ENCODE measurements at places on chromosomes 2 and 18. TPM values are rescaled to one million over a fixed set of nuclear protein-coding genes. Genes with fewer than 3 reads are reported as not detected.

- DNase-seq = no peak
Observed at GRCh38 chr2:18436503-18437005, 123.9 kb downstream of the RDH14 start.

GRCh38 chr2:69501301-69501700, 64.1 kb upstream of the NFU1 start:
- no peak for DNase-seq

The PCARE gene
- 0.58 TPM for total RNA-seq

DNA sequence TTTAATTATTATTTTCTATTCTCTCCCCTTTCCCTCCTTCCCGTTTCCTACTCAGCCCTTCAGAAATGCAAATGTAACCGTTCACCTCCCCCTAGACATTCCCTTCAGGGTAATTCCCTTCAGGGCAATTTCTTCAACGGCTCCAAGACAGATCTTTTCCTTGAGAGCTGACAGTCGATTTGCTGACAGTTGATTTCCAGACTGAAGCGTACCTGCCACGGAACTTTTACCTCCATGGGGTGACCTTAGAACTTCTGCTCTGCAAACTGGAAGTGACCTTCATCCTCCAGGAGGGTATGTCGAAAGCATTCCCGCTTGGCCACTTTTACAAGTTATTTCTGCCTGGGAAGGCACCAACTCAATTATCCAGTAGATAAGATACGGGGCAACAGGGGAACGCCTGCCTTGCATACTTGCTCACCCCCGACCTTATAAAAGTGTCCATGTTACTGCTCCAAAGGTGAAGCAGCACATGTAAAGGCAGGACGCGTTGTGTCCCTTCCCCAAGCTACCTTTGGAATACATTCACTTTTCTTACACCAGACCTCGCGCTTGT, 18.5 kb downstream of the B3GNT7 start:
- DNase-seq = no peak

GRCh38 chr2:164620457-164620856, 825 bp downstream of the GRB14 start:
- DNase-seq = no peak

GRCh38 chr2:20567159-20567925, 83.6 kb downstream of the HS1BP3 start:
- DNase-seq = no peak

The SERPINB4 gene
- total RNA-seq = not detected

GRCh38 chr2:41084321-41084720, 632.4 kb upstream of the SLC8A1 start:
- DNase-seq = no peak

DNA sequence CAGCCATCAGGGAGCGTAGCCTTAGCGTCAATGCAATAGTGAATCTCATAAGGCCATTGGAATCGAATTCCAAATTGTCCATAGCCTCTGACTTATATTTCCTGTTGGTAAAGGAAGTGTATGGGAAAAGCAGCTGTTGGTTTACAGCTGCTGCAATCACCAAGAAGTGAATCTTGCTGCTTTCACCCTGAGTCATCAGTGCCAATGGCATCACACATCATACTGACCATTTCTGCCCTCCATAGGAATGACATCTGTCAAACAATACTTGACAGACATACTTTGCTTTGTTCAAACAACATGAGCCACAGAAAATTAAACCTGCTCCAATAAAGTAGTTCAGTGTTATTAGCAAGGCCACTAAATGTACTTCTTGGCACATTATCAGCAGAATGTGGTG, 111.2 kb upstream of the KLHL29 start:
- DNase-seq = no peak

The RAD51AP2 gene
- 0.18 TPM for total RNA-seq

DNA sequence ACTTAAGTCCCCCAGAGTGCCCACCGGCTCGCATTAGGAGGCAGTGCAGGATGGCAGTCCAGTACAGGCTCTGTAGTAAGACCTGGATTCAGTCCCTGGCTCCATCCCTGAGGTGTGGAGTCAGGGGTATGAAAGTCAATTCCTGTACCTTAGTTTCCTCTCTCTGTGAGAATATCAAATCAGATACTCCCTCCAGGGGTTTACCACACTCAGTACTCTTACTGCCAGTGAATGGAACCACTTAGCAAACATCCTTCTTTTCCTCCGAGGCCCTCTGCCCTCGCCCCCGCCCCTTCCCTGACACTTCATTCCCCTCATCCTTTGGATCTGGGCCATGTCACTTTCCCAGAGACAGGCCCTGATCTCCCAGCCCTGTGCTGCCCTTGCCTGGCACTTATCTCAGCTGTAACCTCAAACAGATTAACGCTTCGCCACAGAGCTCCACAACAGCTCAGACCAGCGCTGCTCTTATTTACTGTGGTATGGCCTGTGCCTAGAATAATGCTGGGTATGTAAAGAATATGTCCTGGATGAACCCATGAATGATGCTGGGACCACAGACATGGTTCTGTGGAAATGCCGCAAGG, 159.0 kb upstream of the TMEM200C start:
- DNase-seq = peak; percentile 43

DNA sequence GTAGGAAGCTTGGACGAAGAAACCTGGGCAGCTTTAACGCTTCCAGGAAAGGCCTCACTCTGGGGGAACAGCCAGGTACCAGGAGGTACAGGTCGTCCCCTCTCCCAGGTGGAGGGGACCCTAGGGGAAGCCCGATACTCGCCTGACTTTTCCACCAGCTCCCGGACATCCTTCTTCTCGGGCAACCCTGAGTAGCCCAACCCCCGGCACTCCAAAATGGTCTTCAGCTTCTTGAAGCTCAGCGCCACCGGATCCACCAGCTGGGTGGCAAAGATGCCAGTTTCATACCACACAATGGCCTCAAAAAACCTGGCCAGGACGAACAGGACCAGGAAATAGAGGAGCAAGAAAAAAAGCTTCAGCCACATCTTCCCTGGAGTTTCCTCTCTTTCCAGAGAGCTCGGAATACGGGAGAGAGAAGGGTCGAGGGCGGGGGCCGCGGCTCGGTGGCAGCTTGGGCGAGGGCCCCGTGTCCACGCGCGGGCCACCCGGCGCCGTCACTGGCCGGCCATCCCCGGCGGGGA, 1.1 kb downstream of the RNF103 start:
- peak; percentile 40 for DNase-seq

The CDH7 gene
- total RNA-seq = not detected

The SLC14A1 gene
- total RNA-seq = 9.7 TPM

The ALPP gene
- not detected for total RNA-seq

- DNase-seq = no peak
Observed at GRCh38 chr2:168159754-168160585, 87.4 kb downstream of the STK39 start.

The TLX2 gene
- not detected for total RNA-seq

- DNase-seq = no peak
Observed at GRCh38 chr2:160156665-160157064, 43.4 kb downstream of the ITGB6 start.

DNA sequence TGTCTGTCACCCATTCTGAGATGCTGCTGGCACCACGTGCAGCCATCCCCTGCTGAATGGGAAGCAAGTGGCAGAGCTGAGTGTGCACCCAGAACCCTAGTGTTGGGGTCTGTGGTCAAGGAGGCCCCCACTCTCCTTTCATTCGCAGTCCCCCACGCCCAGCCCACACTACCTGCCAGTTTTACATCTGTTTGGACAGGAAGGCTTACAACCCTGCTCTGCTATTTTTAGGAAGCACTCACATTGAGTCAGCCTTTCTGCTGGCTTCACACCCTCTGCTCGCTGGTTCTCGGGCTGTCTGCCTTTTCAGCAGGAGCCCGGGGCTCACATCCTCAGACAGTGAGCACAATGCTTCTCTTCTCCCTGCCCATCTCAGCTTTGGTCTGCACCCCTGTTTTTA, 10.7 kb upstream of the ADCY3 start:
- no peak for DNase-seq

DNA sequence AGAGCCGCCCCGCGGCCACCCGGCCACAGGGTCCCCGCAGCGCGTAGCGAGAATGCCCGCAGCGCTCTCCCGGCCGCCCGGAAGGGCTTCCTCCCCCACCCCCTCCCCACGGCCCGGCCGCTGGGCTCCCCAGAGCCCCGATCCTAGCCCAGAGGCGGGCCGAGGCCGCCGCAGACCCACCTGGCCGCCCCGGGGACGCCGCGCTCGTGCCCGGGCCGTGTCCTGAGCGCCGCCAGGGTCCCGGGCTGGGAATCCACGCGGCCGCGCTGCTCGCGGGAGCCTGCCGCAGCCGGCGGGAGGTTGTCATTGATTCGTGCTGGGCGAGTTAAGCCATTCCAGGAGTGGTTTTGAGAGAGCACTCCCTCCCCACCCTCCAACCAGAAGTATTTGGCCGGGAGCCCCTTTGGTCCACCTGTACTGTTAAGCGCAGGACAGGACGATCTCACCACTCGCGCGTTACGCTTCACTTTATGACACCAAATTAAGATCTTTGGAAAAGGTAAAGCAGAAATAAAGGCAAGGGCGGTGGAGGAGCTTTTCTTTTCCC, 206.4 kb upstream of the SMAD2 start:
- DNase-seq = no peak

The CROCC2 gene
- not detected for total RNA-seq

DNA sequence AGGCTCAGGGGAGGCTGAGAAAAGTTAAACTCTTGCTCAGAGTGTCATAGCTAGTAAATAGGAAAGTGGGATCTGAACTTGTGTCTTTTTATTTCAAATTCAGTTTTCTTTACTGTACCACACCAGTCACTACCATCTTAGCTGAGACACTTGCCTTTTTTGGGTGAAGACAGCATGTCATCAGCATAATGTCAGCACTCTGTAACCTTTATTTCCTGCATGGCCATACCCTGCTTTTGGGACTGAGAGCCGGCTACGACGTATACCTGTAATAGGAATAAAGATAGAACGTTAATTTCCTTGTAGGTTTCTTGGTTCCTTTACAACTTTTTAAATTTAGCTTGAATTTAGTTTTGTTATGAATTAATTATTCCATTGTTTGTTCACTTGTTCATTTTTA, 202.8 kb downstream of the BABAM2 start:
- DNase-seq = no peak

- DNase-seq = no peak
Observed at GRCh38 chr2:218270721-218271486, 585 bp downstream of the PNKD start.

- DNase-seq = no peak
Observed at GRCh38 chr2:23578964-23579671, 194.1 kb downstream of the KLHL29 start.

GRCh38 chr18:2337552-2338141, 233.7 kb downstream of the METTL4 start:
- peak; percentile 27 for DNase-seq

GRCh38 chr2:141806090-141806489, 324.7 kb downstream of the LRP1B start:
- DNase-seq = no peak

The ITM2C gene
- 42.7 TPM for total RNA-seq

DNA sequence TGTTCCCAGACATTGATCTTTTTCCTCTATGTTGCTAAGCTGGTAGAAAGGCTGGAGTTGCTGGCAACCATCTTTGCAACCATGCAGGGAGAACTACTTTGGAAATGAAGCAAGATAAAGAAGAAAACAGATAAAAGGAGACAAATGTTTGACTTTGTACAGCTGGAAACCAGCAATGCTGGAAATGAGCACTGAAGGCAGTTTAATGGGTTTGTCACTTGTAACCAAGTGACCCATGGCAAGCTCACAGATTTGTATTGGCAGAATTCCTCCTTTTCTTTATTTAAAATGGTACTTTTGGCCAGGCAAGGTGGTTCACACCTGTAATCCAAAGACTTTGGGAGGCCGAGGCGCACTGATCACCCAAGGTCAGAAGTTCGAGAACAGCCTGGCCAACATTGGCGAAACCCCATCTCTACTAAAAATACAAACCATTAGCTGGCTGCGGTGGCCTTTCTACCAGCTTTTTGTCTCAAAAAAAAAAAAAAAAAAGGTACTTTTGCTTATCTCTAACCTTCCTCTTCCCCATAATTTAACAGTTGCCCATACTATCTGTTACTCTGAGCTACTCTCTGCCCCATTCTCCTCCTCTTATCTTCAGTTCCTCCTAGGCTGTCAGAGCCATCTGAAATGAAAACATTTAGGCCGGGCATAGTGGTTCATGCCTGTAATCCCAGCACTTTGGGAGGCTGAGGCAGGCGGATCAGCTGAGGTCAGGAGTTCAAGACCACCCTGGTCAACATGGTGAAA, 2.0 kb upstream of the BOLA3 start:
- DNase-seq = no peak

The CRACDL gene
- total RNA-seq = 5.7 TPM

The RBM44 gene
- 0.38 TPM for total RNA-seq

- DNase-seq = no peak
Observed at GRCh38 chr2:127185093-127185492, 35.0 kb downstream of the CYP27C1 start.

- DNase-seq = no peak
Observed at GRCh38 chr2:50865235-50865634, 166.7 kb downstream of the NRXN1 start.

The PLCL1 gene
- 19.1 TPM for total RNA-seq

The TMEM127 gene
- 64.4 TPM for total RNA-seq

The IL1RN gene
- total RNA-seq = 1.5 TPM

- DNase-seq = no peak
Observed at GRCh38 chr2:78077633-78078032, 555.5 kb upstream of the LRRTM4 start.

The STEAP3 gene
- 7.7 TPM for total RNA-seq

GRCh38 chr2:105487142-105488069, 88.6 kb upstream of the FHL2 start:
- DNase-seq = peak; percentile 34

DNA sequence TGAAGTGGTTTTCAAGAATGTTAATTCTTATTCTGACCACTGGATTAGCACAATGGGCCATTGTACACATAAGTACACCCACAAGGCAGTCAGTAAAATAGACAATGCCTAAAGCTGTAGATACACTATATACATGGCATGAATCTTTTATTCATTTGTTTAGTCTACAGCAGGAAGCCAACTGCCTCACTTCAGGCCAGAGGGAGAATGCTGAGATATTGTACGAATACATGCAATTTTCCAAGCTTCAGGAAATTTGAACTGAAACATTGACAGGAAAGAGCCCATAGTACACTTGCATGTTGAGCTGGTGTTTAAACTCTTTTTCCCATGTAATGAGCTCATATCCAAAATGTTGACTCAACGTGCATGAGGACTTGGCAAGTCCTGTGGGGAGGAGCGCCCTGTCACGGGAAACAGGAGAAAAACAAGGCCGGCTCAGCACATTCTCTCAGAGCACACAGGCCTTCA, 111.6 kb upstream of the CYP1B1 start:
- DNase-seq = peak; percentile 83

The RAX gene
- not detected for total RNA-seq

The FBLN7 gene
- 1.1 TPM for total RNA-seq

- no peak for DNase-seq
Observed at GRCh38 chr2:9895669-9896590, 52.7 kb downstream of the TAF1B start.

GRCh38 chr2:37911296-37911873, 13.7 kb upstream of the RMDN2 start:
- DNase-seq = no peak

The CFAP210 gene
- total RNA-seq = 0.16 TPM
